Nucleus accumbens (tissue), 56 donors: ENCODE measurements at places on chromosomes 3 and 15.
A peak's percentile ranks its signal among the peaks of the same experiment; 100 is the strongest.

DNA sequence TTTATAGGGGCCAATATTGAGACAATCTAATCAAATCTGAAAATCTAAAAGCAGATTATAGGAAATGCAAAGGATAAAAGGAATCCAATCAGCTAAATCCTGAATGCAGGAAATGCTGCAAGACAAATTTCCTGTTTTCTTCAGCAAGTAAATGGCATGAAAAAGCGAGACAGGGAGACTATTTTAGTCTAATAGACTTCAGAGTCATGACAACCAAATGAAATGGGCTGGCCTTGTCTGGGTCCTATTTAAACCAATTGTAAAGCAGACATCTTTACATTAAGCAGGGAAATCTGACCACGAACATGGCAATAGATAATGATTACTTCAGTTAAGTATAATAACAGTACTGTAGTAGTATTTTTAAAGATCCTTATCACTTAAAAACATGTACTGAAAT lies 2.1 kb downstream of the DBR1 start:
- no peak for DNase-seq

- DNase-seq, result no peak
These were observed 115.2 kb upstream of the PDZRN3 start for GRCh38 chr3:73739791-73740453.

- peak; percentile 62 for DNase-seq
These were observed 1.4 kb downstream of the SETD5 start for GRCh38 chr3:9398700-9399336.

- no peak for DNase-seq
These were observed 1.1 kb upstream of the DNAH1 start for GRCh38 chr3:52315006-52315405.

GRCh38 chr3:66037330-66037985 lies 1.3 kb downstream of the MAGI1 start:
- DNase-seq, result peak; percentile 12

DNA sequence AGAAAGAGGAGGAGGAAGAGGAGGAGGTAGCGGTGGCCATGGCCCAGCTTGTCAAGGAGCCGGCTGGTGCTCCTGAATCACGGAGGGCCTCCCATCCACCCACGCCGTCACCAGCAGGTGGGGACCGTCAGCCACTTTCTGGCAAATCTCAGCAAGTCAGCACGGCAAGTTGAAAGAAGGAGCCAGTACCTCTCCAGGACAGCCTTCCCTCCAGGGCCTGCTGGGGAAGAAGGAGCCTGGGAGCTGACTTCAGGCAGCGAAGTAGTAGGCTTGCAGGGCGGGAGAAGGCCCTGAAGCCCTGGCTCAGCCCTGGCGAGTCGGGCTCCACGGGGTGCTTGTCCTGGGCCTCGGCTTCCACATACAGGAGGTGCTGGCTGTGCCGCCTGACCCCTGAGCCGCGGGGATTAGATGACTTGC lies 99.2 kb upstream of the TRPM1 start:
- DNase-seq, result no peak

DNA sequence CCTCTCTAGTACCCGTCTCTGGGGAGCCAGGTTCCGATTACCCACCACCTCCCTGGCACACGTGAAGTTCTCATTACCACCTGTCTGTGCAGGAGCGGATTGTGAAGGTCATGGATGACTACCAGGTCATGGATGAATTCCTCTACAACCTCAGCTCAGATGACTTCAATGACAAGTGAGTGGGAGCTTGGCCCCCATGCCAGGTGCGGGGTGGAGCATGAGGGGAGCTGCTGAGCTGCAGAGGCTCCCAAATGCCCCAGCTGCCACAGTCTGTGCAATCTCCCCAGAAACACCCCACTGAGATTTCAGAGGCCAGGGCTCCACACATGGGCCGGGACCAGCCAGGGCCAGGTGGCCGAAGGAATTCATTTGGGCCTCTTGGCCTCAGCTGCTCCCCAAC lies 34.3 kb downstream of the DNAH1 start:
- no peak for DNase-seq

DNA sequence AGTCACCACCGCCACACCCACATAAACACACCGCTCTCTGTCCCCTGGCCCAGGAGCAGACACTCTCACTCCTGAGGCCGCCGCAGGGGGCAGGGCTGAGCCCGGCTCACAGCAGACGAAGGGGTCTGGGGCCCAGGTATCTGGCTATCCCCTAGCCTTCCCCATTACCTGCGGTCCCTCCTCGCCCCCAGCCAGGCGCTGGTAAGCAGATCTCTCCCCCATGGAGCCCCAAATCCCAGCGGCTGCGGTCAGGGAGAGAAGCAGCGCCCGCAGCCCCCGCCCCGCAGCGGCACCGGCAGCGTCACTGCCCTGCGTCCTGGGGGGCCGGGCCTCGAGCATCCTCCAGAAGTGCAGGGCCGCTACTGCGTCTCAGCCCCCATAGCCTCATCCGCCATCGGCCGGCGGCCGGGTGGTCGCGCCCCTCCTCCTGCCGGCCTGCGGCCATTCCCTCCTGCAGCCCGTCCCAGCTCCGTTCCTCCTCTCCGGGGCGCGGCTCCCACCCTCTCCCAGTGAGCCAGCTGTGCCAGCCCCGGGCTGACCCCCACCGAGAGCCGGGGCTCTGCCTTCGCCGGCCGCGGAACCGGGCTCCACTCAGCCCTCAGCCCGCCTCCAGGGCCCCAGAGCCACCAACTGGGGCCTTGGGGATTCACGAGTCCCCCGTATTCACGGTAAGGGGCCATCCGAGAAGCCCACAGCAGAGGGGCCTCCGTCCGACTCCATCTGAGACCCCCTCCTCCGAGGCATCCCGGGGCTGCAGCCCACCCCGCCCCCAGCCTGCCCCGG lies 13.1 kb downstream of the TNK2 start:
- peak; percentile 69 for DNase-seq

- DNase-seq, result no peak
These were observed 53.4 kb downstream of the UBE2E1 start for GRCh38 chr3:23859012-23859743.

- no peak for DNase-seq
These were observed 22.1 kb downstream of the ST8SIA2 start for GRCh38 chr15:92415639-92416297.

GRCh38 chr15:78808550-78808949 lies 2.7 kb downstream of the ADAMTS7 start:
- no peak for DNase-seq

DNA sequence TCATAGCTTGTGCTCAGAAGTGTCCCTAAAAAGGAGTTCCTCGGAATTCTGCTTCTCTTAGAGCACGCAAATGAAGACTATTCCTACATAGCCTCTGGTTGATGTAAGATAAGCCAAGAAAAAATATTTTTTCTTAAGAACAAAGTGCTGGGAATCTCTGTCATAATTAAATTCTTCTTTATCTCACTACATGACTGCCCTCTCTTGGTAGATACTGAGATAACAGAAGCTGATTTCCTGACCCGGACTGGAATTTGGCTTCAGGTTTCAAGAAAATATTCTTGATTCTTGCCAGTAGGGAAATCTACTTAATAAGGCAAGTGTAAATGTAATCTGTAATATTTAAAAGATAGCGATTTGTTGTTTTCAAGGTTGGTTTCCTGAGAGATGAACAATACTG lies 31.3 kb upstream of the SETMAR start:
- DNase-seq, result no peak
